Gastroesophageal sphincter (tissue), 4 donors: ENCODE measurements at places on chromosomes 5 and 9. TPM values are rescaled to one million over a fixed set of nuclear protein-coding genes. Genes with fewer than 3 reads are reported as not detected.

GRCh38 chr5:119626086-119626485, 3.3 kb upstream of the FAM170A start:
- no peak for ATAC-seq

DNA sequence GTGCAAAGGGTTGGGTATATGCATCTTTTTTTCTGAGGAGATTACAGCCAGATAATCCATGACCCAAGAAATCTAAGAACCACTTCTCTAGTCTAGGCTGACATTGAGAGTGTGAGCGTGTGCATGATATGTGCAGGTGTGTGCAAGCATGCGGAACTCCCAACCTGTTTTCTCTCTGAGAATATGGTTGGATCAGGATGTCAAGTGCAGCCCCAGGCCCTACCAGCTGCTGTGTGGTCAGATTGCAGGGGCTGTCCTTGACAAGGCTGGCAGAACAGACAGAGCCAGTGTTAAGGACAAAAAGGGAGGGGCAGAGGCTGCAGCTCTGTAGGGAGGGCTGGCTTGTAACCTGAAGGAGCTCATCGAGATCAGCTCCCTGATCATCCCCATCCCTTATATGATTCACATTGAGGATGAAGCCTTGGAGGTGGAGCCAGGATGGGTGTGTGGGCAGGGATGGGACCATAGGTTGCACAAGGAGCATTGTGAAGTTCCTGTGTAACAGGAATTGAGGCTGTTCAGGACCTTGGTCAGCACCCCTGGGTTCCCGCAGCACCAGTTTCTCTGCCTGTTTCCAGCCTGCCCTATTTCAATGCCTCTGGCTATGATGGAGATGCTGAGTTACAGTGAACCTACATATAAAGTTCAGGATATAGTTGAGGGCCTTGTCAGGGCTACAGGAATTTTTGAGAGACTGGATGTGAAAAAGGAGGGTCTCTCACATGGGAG, 52.6 kb upstream of the ARAP3 start:
- no peak for ATAC-seq

The QRFP gene
- not detected for total RNA-seq

DNA sequence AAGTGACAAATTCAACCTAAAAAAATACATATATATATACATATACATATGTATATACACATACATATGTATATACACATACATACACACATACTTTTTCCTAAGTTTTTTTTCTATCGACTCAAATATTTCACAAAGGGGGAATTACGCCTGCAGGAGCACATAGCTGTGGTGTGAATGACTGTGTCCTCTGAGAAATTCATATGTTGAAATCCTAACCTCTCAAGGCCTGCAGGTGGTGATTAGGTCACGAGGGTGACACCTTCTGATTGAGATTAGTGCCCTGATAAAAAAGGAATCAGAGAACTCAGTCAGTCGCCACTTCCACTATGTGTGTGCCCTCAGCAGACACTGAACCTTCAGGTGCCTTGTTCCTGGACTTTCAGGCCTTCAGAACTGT, 248.7 kb downstream of the SEMA5A start:
- ATAC-seq: no peak

GRCh38 chr5:168428552-168428951, 57.7 kb upstream of the RARS1 start:
- ATAC-seq: no peak

DNA sequence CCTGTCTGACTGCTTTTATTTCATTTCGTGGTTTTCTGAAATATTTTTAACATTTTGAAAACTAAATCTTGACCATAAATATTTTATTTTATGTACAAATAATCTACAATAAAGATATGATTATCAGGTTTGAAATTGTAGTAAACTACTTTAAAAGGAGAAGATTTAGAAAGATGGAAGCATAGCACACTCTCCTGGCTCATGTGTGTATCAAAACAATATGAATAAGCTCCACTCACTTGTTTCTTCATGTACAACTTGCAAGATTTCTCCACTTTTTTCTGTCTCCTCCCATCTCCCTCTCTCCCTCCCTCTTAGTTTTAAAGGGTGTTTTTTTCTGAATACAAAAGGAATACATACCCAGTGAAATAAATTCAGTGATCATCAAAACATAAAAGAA, 15.4 kb upstream of the VPS13A start:
- peak; percentile 34 for ATAC-seq

GRCh38 chr5:129135633-129136032, 41.1 kb downstream of the ISOC1 start:
- no peak for ATAC-seq

The TEX48 gene
- total RNA-seq: not detected

GRCh38 chr9:134568116-134568515, 73.5 kb upstream of the COL5A1 start:
- ATAC-seq: no peak

DNA sequence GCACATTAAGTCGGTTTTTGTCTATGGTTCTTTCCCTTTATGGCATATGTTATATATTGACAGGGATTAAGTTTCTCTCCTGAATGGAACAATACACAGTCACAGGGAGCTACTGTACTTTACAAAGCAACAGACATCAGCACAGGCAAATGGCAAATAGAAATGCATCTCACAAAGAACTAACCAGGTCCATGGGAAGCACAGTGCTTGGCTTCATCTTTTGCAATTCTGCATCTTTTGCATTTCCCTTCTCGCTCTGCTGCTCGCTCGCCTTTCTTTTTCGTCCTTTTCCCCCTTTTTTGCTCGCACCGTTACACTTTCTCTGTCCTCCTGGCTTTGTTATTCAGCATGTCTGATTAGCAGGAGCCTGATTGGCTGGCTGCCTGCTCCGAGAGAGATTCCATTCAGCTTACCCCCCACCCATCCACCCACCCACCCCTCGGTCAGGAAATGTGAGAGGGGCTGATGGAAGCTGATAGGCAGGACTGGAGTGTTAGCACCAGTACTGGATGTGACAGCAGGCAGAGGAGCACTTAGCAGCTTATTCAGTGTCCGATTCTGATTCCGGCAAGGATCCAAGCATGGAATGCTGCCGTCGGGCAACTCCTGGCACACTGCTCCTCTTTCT, at the start of gene ADAMTSL1:
Gene ADAMTSL1 (plus strand): TSS at position 502 of the 628 bp plus-strand sequence. CDS start 80 bp downstream, at position 582.
- ATAC-seq: peak; percentile 56

The ZNG1A gene
- 53.4 TPM for total RNA-seq

DNA sequence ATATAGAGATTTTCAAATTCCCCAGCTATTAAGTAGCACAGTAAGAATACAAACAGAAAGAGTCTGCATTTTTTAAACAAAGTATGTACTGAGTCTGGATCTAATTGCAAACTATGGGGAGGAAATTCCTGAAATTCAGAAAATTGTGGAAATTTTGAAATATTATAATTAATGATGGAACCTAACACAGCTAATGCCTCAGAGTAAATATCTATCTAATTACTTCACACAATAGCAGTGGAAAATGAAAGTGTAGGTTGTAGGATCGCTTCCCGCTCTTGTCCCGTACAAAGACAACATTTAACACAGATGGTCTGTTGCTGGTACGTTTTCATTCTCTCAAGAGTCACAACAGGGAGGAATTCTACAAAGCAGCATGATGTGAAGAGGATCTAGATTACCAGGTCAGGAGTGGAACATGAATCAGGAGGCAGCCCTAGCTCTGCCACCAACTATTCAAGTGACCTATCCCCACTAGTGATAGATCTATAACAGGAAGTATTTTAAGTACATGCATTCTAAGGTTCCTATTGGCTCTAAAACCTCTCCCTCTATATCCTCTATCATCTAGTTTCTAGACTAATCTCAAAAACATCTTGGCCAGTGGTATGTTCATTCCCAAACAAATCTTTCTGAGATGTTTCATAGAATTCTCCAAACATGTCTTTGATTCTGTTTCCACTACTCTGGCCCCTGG, 58.9 kb upstream of the GRAMD2B start:
- ATAC-seq: no peak

The STPG3 gene
- not detected for total RNA-seq

- ATAC-seq: no peak
Observed at GRCh38 chr9:99980598-99980997, 74.1 kb downstream of the STX17 start.

- ATAC-seq: no peak
Observed at GRCh38 chr9:101030086-101030391, 1.5 kb downstream of the PLPPR1 start.

The CBY3 gene
- not detected for total RNA-seq

- no peak for ATAC-seq
Observed at GRCh38 chr9:108783731-108784495, 71.9 kb downstream of the ACTL7B start.

The FOXD1 gene
- total RNA-seq: 13.9 TPM

The CCNJL gene
- 0.35 TPM for total RNA-seq

The SPTLC1 gene
- total RNA-seq: 56.0 TPM

The KYAT1 gene
- 3.4 TPM for total RNA-seq
